Caco-2 (cell line): ENCODE measurements at places on chromosomes 11 and 22. TPM values are rescaled to one million over a fixed set of nuclear protein-coding genes. Genes with fewer than 3 reads are reported as not detected.

The BANF1 gene
- 295 and 300 TPM in 2 replicates for total RNA-seq

DNA sequence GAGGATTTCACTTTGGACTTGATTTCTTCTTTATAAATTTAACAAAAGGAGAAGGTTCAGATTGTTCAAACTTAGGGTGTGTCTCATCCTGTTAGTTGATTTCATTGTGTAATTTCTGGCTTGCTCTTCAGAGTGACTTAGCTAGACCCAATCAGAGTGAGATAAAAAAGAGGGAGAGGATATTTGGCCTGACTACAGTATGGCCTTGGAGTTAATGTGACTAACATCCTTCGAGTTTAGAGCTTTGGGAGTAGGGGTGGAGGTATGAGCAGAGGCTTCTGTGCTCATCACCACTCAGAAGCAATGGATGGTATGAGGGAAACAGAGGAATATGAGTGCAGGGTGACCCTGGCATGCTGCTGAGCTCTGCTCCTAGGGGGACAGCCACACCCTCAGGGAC, 114.2 kb downstream of the ME3 start:
- DNase-seq: no peak

GRCh38 chr22:39913886-39914285, 13.0 kb downstream of the GRAP2 start:
- DNase-seq: no peak

GRCh38 chr22:22879675-22880155, 7.9 kb upstream of the IGLL5 start:
- no peak for DNase-seq
